GM18507 (cell line): ENCODE measurements at places on chromosomes 6 and 20.

GRCh38 chr6:136037242-136037875 is 185.9 kb downstream of the PDE7B start:
- DNase-seq = no peak

- no peak for DNase-seq
These were observed 1.6 kb downstream of the SMPDL3A start for GRCh38 chr6:122790423-122791309.

- DNase-seq = no peak
These were observed 23.0 kb downstream of the CARMIL1 start for GRCh38 chr6:25302151-25302550.

DNA sequence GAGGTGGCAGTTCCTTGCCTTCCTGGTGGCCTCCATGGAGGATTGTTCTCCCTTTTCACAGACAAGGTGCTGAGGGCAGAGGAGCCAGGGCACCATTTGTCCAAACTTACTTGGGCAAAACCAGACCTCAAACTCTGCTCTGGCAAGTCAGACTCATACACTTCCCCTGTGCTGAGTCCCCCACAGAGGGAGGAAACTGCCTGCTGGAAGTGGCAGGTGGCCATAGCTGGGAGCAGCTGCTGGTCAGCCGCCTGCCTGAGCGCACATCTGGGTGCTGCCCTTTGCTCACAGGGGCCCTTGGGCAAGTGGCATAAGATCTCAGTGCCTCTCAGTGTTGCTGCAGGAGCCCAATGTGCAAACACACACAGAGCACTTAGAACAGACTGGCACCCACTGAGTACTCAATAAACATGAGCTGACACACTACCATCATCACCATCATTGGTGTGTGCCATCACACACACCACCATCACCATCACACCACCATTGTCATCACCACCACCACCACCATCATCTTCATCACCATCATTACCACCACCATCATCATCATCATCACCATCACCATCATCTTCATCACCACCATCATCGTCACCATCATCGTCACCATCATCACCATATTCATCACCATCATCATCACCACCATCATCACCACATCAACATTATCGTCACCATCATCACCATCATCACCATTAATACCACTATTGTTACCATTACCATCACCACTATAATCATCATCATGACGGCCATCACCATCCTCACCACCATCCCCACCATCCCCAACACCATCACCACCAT is 17.6 kb downstream of the NOL4L start:
- DNase-seq = no peak
